ENCODE measurements at places on chromosomes 7 and 10.

DNA sequence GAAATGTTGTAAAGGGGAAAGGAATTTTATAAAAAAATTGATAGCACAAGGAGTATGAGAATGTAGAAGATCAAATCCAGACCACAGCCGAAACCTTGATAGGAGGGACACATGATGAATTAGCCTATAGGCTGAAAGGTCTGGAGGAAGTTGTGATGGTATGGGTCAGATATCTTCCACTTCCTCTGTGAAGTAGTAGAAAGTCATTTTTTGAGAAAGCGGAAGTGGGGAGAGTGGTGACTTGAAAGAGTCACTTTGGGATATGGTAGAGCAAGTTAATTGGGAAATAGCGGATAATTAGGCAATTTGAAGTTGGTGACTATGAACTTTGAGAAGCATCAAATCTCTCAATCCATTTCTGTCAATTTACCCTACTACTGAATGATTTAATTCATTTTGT, 99.4 kb downstream of the GRM8 start:
- no peak for DNase-seq

DNA sequence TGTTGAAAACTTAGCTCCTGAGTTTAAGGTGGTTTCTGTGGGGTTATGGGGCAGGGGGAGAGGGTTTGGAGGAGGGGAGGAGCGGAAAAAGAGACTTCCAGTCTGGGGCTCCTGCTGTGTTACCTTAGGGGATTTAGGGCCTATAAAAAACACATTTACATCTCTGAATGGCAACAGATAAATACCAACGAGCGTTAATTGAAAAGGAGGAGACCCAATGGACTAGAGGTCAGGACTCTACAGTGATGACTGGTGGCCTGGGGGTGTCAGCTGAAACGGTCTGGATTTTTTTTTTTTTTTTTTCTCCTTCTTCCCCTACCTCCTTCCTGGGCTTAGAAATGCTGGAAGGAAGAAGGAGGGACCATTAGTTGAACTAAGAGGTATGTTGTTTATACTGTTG, 47.4 kb downstream of the AUTS2 start:
- DNase-seq = no peak

- DNase-seq = no peak
Measured at GRCh38 chr10:81027223-81027622, 489.5 kb downstream of the SH2D4B start.

DNA sequence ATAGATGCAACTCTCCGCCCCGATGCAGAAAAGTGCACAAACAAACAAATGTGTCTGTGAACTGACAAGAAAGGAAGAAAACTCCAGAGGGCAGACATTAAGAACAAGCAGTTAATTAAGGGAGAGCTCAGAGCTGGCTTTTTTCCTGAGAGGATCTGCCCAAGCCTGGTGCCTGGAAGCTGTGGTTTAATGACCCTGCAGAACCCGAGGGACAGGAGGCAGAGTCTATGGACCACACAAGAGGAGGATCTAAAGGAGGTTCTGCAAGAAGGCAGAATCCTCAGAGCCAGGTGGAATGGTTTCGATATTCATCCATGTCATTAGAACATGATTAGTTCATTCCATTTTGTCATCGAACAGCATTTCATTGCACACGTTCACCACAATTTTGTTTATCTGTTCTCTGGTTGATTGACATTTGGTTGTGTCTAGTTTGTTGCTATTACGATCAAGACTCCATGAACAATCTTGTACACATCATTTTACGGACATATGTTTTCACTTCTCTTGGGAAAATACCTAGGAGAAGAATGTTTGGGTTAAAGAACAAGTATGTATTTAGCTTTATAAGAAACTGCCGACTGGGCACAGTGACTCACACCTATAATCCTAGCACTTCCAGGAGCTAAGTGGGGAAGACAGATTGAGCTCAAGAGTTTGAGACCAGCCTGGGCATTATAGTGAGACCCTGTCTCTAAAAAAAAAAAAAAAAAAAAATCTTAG, 560.2 kb downstream of the CALN1 start:
- DNase-seq = no peak

DNA sequence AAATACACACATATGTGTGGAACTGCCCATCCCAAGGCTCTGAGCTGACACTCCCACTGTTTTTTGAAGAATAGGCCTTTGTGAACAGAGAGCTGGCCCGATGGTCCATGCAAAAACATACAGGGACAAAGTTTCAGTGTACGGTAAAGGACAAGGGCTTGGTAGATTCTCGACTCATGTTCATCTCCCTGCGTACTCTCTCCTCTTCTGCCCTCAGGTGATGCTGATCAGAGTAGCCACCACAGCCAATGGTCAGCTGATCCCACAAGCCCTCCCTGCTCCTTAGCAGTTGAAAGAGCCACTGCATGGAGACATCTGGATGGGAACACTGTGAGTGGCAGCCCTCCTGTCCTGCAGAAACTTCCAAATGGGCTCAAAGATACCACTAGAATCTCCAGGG, 23.1 kb upstream of the C10orf71 start:
- no peak for DNase-seq

GRCh38 chr10:43315535-43316207, 48.8 kb upstream of the RASGEF1A start:
- DNase-seq = no peak

- no peak for DNase-seq
Measured at GRCh38 chr7:102111061-102112041, 175.3 kb upstream of the SH2B2 start.

DNA sequence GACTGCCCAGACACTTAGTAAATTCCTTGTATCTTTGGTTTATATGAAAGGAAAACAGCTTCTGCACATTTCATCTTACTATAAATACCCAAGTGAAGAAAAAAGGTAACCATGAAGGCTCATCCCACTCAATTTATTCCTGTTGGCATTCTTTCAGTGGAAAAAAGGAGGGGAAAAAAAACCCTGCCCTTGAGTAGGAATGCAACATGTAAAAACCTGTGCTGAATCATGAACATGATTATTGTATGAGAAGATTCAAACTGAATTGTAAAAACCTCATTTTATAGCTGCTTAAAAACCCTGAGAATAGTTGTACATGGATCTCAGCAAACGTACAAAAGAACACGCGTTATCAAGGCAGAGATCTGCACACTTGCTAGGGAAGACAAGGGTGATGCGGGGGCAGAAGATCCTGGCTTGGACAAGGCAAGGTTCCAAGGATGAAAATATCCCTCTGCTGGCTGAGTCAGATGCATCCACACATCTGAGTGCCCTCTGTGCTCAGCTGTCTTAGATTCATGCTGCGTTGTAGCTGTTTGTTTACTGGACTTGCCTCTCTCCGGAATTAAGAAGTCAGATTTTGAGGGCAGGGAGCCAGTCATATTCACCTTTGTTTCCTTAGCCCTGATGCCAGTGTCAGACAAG, 658.2 kb downstream of the PARD3 start:
- no peak for DNase-seq

DNA sequence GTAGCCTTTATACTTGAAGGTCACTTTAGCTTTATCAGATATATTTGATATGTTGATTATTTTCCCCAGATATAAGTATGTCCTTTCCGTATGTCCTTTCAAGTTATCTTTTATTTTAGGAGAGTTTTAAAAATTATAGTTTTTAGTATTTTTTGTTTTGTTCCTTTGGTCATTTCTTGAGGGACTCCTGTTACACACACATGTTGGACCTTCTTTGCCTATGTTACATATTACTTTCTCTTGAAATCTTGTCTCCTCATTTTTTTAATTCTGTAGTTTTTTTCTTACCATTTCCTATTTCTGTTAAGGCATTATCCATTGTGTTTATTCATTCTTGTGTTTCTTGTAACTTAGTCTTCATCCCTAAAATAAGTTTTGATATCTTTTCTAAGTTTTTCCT, 23.9 kb downstream of the GLCCI1 start:
- no peak for DNase-seq

DNA sequence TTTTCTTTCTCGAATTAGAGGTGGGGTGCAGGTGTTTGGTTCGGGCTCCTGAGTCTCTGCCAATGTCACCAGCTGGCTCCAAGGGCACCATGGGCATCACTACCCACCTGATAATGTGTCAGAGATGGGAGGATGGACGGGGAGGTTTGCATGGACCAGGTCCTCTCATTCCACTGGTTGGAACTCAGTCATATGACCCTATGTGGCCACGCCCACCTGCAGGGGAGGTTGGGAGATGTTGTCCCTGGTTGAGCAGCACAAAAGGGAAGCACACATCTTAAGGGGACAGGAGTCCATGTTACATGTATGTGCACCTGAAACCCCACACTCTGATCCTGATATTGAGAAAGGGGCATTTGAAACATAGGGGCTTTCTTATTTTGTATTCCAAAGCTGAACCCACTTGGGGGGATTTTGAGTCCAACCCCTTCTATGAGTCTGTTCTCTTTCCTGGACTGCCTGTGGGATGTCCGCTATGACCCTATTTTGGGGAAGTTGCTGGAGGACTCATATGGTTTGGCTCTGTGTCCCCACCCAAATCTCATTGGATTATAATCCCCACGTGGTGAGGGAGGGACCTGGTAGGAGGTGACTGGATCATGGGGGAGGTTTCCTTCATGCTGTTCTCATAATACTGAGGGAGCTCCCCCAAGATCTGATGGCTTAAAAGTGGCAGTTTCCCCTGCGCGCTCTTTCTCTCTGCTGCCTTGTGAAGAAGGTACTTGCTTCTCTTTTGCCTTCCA, 66.9 kb upstream of the BAIAP2L1 start:
- DNase-seq = no peak

- no peak for DNase-seq
Measured at GRCh38 chr7:690478-691360, 35.8 kb upstream of the DNAAF5 start.
